ENCODE measurements at places on chromosomes 13 and 19. TPM values are rescaled to one million over a fixed set of nuclear protein-coding genes. Genes with fewer than 3 reads are reported as not detected.

KRTDAP gene
- not detected for polyA plus RNA-seq

VMAC gene
- 1.7 TPM for polyA plus RNA-seq

BABAM1 gene
- 68.8 TPM for polyA plus RNA-seq

EFNA2 gene
- not detected for polyA plus RNA-seq

PCSK4 gene
- polyA plus RNA-seq = 0.26 TPM

ZNF667 gene
- 1.3 TPM for polyA plus RNA-seq

PSG4 gene
- 171 TPM for polyA plus RNA-seq

IGLON5 gene
- polyA plus RNA-seq = not detected

SH2D3A gene
- polyA plus RNA-seq = not detected

VSTM1 gene
- polyA plus RNA-seq = not detected

PDE4C gene
- 0.09 TPM for polyA plus RNA-seq

MEIOSIN gene
- polyA plus RNA-seq = not detected

Measured in fibroblast of lung (primary cell).